ENCODE measurements at places on chromosomes 1 and 21. TPM values are rescaled to one million over a fixed set of nuclear protein-coding genes. Genes with fewer than 3 reads are reported as not detected.

The TMEM200B gene
- 0.16 TPM for total RNA-seq

The SLC44A5 gene
- total RNA-seq, result 1.5 TPM

The PODN gene
- 0.43 TPM for total RNA-seq

- DNase-seq, result no peak
Observed at GRCh38 chr1:100034470-100034869, 64.7 kb downstream of the SLC35A3 start.

DNA sequence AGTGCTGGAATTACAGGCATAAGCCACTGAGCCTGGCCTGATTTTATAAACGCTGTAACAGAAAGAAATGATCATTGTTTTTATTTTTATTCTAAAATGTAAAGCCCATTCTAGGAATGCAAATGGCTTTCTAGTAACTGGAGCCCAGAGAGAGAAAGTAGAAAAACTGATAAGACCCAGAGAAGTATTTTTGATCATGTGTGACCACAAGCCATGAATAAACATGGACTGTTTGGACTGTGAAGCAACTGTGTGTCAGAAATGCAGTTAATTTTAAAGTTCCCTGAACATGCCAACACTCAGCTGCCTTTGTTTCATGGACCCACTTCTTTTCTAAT lies 39.7 kb downstream of the EIF2B3 start:
- DNase-seq, result no peak

The DIO1 gene
- total RNA-seq, result not detected

DNA sequence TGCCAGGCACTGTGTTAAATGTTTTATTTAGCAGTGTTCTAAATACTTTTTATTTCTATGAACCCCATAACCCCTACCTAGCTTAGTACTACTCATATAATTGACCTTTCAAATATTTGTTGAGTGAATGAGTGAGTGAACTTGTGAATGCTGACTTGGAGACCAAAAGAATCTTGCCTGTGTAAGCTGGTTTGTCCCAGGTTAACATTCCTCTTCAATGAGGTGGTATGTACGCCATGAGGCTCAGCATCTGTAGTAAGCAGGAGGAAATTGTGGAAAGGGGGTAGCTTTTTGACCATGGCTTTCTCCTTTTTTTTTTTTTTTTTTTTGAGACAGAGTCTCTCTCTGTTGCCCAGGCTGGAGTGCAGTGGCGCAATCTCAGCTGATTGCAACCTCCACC lies 14.6 kb downstream of the MED18 start:
- DNase-seq, result no peak

- DNase-seq, result no peak
Observed at GRCh38 chr1:209674957-209675564, at the start of gene G0S2. TSS of gene G0S2 (plus strand) at chr1:209675412. CDS start at chr1:209675685, 273 bp downstream.

DNA sequence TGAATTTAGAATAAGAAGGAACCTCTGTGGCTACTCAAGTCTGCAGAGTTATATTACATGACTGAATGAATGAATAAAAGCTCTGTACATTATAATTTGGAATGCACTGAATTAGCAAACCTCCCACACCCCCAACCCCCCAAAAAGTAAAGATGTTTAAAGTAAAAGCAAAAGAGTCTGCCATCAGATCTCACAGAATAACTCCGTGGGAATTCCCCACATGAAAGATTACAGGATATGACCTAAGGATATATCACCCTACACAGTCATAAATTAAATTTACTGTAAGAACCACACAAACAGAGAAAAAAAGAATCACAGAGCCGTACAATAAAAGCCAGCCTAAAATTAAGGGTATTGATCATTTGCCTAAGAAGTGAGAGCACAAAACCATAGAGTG lies 587.3 kb downstream of the PTPRC start:
- DNase-seq, result no peak

- DNase-seq, result no peak
Observed at GRCh38 chr1:240652549-240652948, 40.6 kb upstream of the GREM2 start.

DNA sequence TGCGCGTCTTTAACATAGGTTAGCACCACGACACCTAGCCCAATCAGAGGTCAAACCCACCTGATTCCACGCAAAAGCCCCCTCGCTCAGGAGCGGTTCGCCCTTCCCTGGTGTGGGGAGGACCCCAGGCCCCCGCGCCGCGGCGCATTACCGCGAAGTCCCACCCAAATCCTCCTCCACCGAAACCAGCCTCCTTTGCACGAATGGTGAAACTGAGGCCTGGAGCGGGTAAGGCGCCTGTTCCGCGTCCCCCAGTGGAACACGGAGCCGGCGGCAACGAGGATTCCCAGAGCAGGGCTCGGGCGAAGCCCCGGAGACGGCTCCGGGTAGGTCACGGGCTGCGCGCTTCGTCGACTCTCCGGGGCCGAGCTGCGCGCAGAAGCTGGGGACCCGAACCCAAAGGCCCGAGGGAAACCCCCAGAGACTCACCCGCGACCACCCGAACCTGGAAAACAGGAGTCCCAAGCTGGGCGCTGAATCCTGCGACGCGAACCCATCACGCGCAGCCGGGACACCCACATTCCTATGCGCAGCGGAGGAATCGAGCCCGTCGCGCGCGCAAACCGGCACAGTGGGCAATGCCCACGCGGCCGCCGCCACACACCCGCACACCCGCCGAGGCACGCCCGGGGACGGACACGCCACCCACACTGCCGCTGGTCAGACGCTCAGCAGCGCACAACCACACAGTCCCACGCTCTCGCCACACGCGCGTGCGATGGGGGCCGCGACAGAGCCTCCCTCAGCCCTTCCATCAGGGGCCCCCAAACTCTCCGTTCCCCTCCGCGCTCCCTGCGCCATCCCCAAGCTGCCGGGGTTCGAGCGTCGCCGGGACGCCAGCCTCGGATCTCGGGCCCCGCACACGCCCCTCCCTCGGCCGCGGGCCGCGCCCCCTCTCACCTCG lies 507 bp downstream of the GLIS1 start:
- DNase-seq, result no peak

The TRIM45 gene
- total RNA-seq, result 0.26 TPM

Measured in T-cell (primary cell).